Activated naive CD4-positive, alpha-beta T cell (primary cell): ENCODE measurements at places on chromosomes 5 and 9.

DNA sequence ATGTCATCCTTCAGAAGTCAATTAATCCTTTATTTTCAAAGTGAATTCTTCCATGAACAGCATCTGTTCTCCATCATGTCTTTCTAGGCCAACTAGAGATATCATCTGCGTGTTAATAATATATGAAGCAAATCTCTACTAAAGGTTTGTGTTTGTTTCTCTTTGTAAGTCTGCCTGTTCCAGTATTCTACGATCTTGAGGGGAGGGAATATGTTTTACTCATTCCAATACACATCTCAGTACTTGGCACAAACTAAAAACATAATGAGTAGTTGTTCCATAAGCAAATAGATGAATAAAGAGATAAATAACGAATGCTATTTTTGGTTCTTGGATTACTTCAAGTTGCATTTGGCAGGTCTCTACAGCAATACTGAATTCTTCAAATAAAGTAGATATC lies 470.7 kb upstream of the GRIN3A start:
- no peak for DNase-seq

DNA sequence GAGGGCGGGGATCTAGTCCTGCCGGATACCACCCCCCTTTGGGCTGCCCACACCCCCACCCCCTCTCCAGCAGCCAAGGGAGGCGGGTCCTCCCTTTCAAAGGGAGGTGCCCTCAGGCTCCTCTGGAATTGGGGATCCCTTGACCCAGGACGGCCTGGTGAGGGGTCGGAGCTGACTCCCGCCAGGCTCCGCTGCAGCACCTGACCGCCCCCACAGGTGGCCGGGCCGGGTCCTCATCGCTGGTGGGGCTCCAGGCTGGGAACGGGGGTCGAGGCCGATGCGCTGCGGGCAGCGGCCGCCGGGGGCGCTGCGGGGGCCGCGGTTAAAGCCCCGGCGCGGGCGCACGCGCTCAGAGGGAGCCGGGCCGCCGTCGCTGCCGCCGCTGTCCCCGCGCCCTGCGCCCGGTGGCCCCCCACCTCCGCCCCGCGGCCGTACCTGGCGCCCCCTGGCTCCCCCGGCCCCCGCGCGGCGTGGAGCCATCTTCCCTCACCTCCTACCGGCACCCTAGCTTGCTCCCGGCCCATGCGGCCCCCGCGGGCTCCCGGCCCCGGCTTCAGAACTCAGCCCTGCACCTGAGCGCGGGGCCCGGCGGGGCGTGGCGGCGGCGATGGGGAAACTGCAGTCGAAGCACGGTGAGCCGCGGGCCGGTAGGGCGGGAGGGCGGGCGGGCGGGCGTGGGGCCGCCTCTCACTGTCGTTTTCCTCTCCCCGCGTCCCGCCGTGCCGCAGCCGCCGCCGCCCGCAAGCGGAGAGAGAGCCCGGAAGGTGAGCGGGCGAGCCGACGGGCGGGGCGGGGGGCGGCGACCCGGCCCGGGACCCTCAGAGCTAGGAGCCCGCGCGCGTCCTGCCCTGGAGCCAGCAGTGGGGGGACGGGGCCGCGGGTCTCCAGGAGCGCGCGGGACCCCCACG lies at the start of gene NKD2:
TSS of gene NKD2 (plus strand) at position 352 of the 908 bp plus-strand sequence. CDS start at position 608, 256 bp downstream.
- DNase-seq, result no peak

GRCh38 chr9:115808695-115809094 lies 344.9 kb upstream of the PAPPA start:
- no peak for DNase-seq

DNA sequence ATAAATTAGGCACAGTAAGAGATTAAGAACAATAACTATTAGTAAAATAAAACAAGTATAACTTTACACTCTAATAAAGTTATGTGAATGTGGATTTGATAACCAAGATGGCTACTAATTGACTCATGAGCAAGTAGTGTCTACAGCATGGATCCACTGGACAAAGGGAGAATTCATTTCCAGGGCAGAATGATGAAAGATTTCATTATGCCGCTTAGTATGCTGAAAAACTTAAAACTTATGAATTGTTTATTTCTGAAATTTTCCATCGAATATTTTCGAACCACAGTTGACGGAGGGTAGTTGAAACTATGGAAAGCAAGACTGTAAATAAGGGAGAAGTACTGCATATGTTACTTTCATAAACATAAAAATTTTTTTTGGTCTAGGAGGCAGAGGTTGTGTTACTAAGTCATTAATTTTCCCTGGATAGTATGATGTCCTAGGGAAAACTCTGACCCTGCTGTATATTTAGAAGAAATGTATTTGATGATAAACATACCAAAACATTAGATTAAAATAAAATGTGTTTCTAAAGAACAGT lies 24.9 kb upstream of the TARS1 start:
- no peak for DNase-seq

DNA sequence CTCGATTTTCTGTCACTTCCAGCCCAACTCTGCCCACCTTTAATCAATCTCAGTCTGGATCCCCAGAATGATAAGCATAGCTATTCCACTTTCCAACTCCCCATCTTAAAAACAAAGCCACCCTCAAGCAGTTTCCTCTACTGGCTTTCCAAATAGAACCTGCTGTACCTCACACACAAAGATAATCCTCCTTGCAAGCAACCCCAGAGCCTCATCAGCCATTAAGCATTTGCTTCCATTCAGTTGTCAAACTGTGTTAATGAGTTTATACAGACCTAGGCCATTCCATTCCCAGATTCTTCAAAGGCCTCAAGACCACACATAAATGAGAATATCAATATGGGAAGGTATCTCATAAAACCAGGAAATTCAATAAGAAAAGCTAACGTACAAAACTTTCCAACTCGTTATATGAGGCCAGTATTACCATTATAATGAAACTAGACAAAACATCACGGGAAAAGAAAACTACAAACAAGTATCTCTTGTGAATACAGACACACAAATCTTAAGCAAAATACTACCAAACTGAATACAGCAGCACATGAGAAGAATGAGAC lies 86.8 kb downstream of the DROSHA start:
- DNase-seq, result no peak

DNA sequence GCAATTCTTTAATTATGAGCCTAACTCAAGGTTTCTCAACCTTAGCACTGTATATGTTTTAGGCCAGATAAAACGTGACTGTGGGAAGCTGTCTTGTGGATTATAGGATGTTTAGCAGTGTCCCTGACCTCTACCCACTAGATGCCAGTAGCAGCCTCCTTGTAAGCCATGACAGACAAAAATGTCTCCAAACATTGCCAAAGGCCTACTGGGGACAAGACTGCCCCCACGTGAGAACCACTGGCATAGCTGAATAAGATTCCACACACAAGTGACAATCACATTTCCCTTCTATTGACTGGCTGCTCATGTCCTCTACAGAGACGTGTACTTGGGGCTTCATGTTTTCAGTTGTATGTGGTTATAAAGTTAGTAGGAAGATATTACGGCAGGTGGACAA lies 55.4 kb downstream of the GOLM1 start:
- DNase-seq, result no peak

DNA sequence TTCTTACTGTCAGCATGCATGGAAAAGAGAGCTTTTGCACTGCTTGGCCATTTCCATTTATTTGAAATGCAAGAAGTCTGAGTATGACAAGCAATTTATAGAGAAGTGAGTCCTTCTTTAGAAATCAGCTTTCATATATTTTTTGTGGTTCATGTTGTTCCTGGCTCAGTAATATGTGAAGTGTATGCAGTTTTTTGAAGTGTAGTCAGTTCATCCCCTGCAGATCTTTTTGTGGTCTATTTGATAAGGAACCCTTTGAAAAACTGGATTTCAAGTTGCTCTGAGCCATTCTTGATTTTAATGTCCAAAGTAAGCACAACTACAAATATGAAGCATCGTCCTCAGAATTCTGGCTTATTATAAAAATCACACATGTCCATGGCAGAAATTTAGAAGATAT lies 294.1 kb upstream of the SMC2 start:
- no peak for DNase-seq

- peak; percentile 10 for DNase-seq
These were observed 41.4 kb downstream of the GLRX start for GRCh38 chr5:95781101-95781583.

GRCh38 chr9:4334410-4334813 lies 34.5 kb upstream of the GLIS3 start:
- DNase-seq, result no peak

GRCh38 chr5:96084874-96085506 lies 123.3 kb upstream of the ELL2 start:
- DNase-seq, result no peak

DNA sequence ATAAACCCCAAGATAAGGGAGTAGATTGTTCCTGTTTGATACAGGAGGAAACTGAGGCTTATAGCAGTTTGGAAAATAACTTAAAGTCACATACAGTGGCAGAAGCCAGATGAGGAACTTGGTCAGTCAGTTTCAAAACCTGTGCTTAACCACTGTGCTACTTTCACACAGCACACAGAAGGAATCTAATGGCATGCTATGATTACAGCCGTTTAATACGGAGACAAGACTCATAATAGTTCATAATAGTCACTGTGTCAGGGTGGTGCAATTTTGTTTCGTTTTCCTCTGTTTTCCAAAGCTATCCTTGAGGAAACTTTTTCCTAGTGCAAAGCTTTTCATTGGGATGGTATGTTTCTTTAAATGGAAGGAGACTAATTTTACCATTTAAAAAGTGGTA lies 112.3 kb downstream of the GCNT1 start:
- no peak for DNase-seq

DNA sequence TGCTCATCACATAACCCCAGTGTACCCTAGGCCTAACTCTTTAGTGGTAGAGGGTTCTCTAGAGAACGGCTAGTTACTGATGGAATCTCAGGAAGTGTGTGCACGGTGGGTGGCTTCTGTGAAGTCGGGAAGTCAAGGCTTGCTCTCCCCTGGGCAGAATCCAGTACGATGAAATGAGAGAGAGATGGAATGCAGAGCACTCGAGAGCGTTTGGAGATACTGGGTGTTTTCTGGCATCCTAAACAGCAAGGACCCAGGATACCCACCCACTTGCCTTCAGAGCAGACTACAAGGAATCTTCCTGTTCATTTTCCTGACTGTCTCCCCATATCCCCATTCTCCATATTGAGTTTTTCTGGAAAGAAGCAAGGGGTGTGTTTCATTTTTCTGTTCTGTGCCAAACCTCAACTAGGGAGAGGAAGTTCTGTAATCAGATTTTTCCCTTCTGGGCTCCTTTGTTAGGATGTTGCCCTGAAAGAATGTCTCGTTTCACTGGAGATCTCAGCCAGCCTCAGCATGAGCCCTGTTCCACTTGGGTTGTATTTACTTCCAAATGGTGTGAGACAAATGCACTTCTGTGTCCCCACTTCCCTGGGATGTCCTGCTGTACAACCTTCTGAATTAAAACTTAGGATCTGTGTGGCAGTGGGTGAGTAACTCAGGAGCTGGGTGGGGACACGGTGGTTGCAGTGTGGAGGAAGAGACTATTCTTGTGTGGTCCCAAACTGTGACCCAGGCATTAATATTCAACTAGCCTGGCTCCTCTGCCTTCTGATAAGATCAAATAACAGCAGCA lies 108.9 kb upstream of the SPRY4 start:
- no peak for DNase-seq

GRCh38 chr9:127848756-127849504 lies 5.5 kb downstream of the ENG start:
- DNase-seq, result no peak

DNA sequence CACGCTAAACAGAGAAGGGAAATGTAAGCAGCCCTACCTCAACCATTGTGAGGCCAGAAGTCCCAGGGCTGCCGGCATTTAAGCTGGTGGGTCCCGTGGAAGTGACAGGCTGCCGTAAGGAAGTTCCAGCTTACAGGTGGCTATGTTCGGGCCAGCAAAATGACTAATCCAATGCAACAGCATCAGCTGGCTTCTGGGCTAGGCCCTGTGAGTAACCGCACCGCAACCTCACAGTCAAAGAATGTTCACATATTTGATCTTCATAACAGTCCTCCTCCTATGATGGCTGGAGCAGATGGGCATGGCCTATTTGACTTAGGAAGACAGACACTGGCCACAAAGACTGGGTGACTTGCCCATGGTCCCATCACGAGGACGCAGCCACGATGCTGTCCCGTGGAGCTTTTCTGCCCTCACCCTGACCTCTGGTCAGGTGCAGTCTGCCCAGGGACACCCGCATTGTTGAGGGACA lies 88.2 kb downstream of the LIFR start:
- DNase-seq, result no peak

GRCh38 chr9:117286245-117286644 lies 128.6 kb downstream of the ASTN2 start:
- DNase-seq, result no peak

GRCh38 chr9:29311221-29311620 lies 1737.9 kb upstream of the C9orf72 start:
- DNase-seq, result no peak

- no peak for DNase-seq
These were observed 385.9 kb downstream of the ANXA1 start for GRCh38 chr9:73537561-73537960.

DNA sequence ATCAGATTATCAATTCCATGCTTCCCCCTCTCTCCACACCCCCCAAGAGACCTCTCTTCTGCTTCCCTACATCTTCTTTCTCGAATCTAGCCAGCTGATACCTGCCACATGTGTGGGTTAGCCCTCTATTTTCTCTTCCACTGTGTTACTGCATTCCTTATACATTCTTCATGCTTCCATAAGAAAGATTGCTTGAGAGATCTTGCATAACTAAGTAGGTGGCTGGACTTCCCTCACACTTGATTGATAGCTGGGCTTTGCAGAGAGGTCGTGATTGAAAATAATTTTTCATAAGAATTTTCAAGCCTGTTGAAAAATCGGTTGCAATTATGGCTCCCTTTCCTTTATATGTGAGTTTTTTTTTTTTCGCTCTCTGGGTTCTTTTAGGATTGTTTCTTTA lies 33.0 kb upstream of the PANK3 start:
- DNase-seq, result no peak

GRCh38 chr5:68110264-68110663 lies 105.3 kb upstream of the PIK3R1 start:
- no peak for DNase-seq

DNA sequence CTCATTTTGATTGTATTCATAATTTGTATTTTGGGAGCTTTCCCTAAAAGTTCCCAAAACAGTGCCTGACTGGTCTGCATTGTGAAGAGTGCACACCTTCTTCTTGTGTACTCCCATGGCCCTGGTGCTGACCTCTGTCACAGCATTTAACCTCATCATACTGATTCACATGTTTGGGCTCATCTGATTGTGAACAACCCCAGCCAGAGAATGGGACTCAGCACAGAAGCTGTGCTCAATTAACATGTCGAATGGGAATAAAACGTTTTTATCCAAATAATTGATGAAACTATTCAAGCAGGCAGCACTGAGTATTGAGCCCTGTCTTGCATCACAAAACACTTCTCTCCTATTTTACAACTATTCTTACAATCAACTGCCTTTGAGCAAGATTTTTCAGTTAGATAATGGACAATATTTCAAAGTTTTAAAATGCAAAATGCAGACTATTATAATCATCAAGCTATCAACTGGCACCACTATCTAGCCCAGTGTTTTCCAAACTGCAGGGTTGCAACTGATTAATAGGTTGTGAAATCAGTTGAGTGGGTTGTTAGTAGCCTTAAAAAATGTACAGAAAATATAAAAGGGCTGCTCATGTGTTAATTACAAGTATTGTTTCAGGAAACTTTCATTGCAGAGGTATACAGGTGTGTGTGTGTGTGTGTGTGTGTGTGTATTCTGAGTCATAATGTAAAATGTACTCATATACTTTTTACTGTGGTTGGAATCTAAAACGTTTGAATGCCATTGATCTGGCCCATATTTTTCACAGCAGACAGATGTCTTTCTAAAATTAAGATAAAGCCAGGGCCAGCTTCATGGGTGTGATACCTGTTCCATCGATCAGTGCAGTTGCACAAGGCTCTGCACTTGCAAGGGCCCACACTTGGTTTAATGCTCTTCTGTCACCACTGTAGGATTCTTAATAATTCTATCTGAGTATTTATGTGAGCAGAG lies 190.5 kb downstream of the PIK3R1 start:
- DNase-seq, result no peak
